Ovary (tissue), 10 donors: ENCODE measurements at places on chromosomes 2 and 18. TPM values are rescaled to one million over a fixed set of nuclear protein-coding genes. Genes with fewer than 3 reads are reported as not detected.

DNA sequence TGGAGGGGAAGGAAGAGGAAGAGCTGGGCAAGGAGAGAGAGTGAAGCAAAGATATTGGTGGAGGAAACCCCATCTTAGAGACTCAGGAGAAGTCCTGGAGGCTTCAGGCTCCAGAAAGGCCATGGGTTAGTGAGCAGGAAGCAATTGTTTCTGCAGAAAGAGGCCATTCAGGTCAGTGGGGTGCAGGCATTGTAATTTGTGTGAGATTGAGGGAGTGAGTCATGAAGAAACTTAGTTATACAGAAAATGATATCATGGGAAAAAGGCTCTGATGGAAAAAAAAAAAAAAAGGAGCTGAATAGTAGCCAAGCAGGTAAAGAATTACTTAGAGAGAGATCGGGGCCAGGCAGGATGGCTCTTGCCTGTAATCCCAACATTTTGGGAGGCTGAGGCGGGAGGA is 4.0 kb downstream of the EMILIN2 start:
- H3K27me3 ChIP-seq, result no peaks in the 10 kb centered on the region
- no peak overlapping the region for H3K27ac ChIP-seq
- no peak for DNase-seq
- H3K4me3 ChIP-seq, result no peak overlapping the region

DNA sequence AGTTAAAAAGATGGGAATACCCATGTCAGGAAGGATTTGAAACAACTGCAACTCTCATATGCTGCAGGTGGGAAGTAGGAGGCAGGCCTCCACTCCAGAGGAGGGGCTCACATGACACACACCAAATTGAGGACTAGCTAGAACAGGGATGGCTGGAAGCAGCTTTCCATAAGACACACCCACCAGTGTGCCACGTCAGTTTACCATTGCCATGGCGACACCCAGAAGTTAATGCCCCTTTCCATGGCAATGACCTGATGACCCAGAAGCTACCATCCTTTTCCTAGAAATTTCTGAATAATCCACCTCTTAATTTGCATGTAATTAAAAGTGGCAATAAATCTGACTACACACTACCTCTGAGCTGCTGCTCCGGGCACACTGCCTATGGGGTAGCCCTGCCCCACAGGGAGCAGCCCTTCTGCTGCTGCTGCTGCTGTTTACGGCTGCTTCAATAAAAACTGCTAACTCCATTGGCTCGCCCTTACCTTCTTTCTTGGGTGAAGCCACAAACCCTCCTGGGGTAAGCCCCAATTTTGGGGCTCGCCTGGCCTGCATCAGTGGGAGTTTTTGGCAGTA is 89.4 kb downstream of the RRM2 start:
- DNase-seq, result no peak
- no peaks in the 10 kb centered on the region for H3K27me3 ChIP-seq
- no peaks in the 10 kb centered on the region for H3K4me1 ChIP-seq
- no peaks in the 10 kb centered on the region for H3K36me3 ChIP-seq
- H3K27ac ChIP-seq, result no peak overlapping the region

- no peak overlapping the region for H3K27ac ChIP-seq
- no peaks in the 10 kb centered on the region for H3K4me1 ChIP-seq
- H3K4me3 ChIP-seq, result no peak overlapping the region
- DNase-seq, result no peak
- H3K27me3 ChIP-seq, result no peaks in the 10 kb centered on the region
These were observed 253.1 kb downstream of the CDCA7 start for GRCh38 chr2:173607606-173608311.

DNA sequence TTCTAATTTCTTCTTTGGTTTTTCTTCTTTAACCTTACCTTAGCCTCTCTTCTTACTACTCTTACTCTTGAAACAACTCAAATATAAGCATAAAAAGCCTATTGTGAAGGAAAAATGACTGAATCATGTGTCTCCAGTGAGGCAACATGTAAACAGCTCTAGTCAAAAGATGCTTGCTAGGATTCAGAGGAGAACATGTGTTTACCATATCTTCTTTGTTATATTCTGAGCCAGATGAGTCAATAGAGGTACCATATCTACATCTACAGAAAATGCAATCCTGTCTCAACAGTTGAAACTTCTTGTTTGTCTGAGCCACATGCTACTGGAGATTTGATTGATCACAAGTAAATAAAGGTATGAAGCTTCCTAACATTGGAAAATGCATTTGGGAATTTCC is 15.9 kb upstream of the FIGN start:
- no peak for DNase-seq
- no peak overlapping the region for H3K4me3 ChIP-seq
- no peak overlapping the region for H3K27ac ChIP-seq
- no peaks in the 10 kb centered on the region for H3K36me3 ChIP-seq

The CROCC2 gene
- 0.15 TPM for total RNA-seq

- DNase-seq, result no peak
- no peaks in the 10 kb centered on the region for H3K4me1 ChIP-seq
- H3K36me3 ChIP-seq, result no peaks in the 10 kb centered on the region
- no peak overlapping the region for H3K27ac ChIP-seq
These were observed 409.1 kb upstream of the CRIM1 start for GRCh38 chr2:35946478-35946877.

DNA sequence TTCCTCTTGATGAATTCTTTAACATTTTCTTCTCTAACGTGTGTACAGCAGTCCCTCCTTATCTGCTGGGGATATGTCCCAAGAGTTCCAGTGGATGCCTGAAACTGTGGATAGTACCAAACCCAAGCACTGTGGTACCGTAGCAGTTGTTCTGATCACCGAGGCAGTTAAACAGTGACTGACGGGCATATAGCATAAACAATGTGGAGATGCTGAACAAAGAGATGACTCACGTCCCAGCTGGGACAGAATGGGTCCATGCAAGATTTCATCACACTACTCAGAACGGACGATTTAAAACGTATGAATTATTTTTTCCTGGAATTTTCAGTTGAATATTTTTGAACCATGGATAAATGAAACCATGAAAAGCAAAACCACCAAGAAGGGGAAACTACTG is 54.5 kb upstream of the SPAG16 start:
- no peak overlapping the region for H3K27ac ChIP-seq
- H3K36me3 ChIP-seq, result no peaks in the 10 kb centered on the region
- no peak for DNase-seq
- H3K4me1 ChIP-seq, result no peaks in the 10 kb centered on the region
